ENCODE measurements at places on chromosomes 3 and 15. TPM values are rescaled to one million over a fixed set of nuclear protein-coding genes. Genes with fewer than 3 reads are reported as not detected.

GRCh38 chr15:35080226-35080625, 4.9 kb downstream of the NANOGP8 start:
- H3K36me3 ChIP-seq = no peaks in the 10 kb centered on the region
- H3K4me3 ChIP-seq = no peak overlapping the region
- no peak for DNase-seq
- H3K4me1 ChIP-seq = no peaks in the 10 kb centered on the region
- no peaks in the 10 kb centered on the region for H3K27me3 ChIP-seq

DNA sequence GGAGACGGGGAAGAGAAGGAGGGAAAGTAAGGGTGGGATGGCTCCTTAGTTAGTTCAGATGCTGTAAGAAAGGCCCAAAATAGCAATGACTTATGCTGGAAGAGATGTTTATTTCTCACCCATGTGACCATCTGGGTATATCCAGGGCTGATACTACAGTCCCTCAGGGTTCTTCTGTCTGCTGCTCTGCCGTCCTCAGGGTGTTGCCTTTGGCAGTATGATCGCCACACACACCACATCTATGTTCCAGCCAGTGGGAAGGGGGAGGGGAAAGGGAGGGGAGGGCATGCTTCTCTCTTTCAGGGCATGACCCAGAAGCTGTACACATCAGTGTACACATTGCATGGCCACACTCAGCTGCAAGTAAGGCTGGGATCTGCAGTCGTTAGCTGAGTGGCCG, 10.2 kb downstream of the CD276 start:
- DNase-seq = no peak
- H3K4me1 ChIP-seq = no peaks in the 10 kb centered on the region
- no peak overlapping the region for H3K4me3 ChIP-seq
- no peak overlapping the region for H3K27ac ChIP-seq

The DAZL gene
- not detected for total RNA-seq

The ZBED2 gene
- not detected for total RNA-seq

DNA sequence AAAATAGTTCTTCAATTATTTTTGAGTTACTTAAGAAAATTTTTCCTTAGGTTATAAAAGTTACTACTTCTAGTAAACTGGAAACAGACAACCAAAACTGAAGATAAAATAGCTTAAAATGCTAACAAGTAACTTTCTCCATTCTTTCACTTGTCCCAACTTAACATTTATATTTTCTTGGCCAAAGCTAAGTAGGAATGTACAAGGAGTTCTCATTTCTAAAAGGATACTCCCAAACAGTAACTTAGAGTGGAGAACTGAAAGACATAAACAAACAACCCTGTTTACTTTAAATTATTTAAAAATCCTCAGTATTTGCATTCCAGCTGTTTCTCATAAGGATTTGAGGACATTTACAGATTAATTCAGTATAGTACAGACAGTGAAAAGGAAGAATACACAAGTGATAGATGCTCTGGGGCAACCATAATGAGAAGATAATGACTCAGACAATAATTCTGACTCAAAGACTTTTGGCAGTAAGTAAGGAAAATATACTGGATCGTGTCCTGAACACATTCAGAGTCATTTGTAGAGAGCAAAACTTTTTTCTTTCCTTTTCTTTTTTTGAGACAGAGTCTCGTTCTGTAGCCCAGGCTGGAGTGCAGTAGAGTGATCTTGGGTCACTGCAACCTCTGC, 29.2 kb upstream of the ANXA2 start:
- H3K4me3 ChIP-seq = no peak overlapping the region
- H3K27me3 ChIP-seq = no peaks in the 10 kb centered on the region
- H3K27ac ChIP-seq = no peak overlapping the region
- H3K36me3 ChIP-seq = no peaks in the 10 kb centered on the region
- H3K4me1 ChIP-seq = no peaks in the 10 kb centered on the region
- DNase-seq = no peak

GRCh38 chr3:13568515-13569028, 19.6 kb downstream of the FBLN2 start:
- H3K4me1 ChIP-seq = no peaks in the 10 kb centered on the region
- no peak overlapping the region for H3K4me3 ChIP-seq
- DNase-seq = no peak
- no peak overlapping the region for H3K27ac ChIP-seq
- no peaks in the 10 kb centered on the region for H3K27me3 ChIP-seq

DNA sequence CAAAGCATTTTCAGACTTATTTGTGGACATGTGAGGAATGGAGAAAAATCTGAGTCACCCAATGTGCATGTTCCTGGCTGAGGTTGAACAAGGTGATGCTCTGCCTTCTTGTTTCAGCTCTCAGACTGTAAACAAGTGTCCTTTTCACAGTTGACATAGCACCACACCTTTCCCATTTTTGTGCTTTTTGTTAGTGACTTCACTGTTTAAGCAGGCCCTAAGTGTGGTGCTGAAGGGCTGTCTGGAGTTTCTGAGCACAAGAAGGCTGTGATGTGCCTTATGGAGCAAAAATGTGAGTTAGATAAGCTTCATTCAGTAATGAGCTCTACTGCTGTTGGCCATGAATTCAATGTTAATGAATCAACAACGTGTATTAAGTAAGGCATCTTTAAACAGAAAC, 20.4 kb downstream of the ABI3BP start:
- H3K36me3 ChIP-seq = no peaks in the 10 kb centered on the region
- H3K4me1 ChIP-seq = no peaks in the 10 kb centered on the region
- H3K27ac ChIP-seq = no peak overlapping the region
- H3K27me3 ChIP-seq = no peaks in the 10 kb centered on the region
- H3K4me3 ChIP-seq = no peak overlapping the region

- no peaks in the 10 kb centered on the region for H3K4me1 ChIP-seq
- no peak for DNase-seq
- H3K27ac ChIP-seq = no peak overlapping the region
- no peak overlapping the region for H3K4me3 ChIP-seq
- H3K36me3 ChIP-seq = no peaks in the 10 kb centered on the region
Observed at GRCh38 chr3:116069024-116069423, 376.3 kb downstream of the LSAMP start.

- no peak overlapping the region for H3K4me3 ChIP-seq
- H3K36me3 ChIP-seq = no peaks in the 10 kb centered on the region
- H3K27me3 ChIP-seq = no peaks in the 10 kb centered on the region
- no peak for DNase-seq
- H3K4me1 ChIP-seq = no peaks in the 10 kb centered on the region
- H3K27ac ChIP-seq = no peak overlapping the region
Observed at GRCh38 chr15:47066392-47066791, 650.9 kb upstream of the SEMA6D start.

The CSPG4 gene
- 2.1 TPM for total RNA-seq

Measured in colonic mucosa (tissue), 4 donors.